ENCODE measurements at places on chromosomes 7 and 10. TPM values are rescaled to one million over a fixed set of nuclear protein-coding genes. Genes with fewer than 3 reads are reported as not detected.
A peak's percentile ranks its signal among the peaks of the same experiment; 100 is the strongest.

DNA sequence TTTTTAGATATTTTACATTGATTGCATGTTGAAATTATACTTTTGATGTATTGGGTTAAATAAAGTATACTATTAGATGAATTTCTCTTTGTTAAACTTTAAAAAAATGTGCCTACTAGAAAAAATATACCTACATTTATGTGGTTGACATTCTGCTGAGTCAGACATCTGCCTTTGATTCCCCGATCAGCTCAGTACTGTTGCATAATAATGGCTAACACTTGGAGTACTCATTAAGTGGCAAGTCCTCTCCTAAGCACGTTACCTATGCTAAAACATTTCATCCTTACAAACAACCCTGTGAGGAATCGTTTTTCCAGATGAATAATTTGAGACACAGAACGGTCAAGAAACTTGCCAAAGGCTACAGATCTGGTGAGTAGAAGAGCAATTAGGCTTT is 14.0 kb upstream of the SEM1 start:
- DNase-seq = no peak

- DNase-seq = no peak
Measured at GRCh38 chr10:59611048-59611447, 98.6 kb downstream of the SLC16A9 start.

DNA sequence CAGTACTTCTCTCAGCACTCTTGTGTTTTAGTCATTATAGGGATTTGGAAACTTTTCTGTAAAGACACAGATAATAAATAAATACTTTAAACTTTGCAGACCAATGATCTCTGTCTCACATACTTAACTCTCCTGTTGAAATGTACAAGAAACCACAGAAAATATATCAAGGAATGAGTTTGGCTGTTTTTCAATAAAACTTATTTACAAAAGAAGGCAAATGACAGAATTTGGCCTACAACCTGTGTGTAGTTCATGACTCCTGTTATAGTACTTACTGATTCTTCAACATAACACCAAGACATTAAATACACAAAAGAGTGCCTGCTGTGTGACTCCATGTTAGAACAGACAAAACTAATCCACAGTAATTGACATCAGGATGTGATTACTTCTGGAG is 510.0 kb upstream of the PHF14 start:
- no peak for DNase-seq

DNA sequence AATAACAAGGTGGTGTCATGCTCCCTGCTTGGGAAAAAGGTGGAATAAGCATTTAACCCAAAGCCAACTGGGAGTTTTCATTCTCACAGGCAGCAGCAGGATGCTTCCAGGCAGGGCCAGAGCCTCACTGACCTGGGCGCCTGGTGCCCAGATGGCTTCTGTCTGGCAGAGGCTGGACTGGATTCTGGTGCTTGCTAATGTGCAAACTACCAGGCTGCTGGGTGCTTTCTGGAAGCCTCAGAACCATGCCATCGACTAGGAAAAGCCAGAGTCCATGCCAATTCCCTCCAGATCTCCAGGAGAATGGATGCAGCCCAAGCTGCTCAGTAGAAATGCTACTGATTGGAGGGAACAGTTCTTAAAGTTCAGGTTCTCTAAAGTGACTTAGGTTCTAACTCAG is 36.2 kb downstream of the VIPR2 start:
- DNase-seq = no peak

GRCh38 chr10:18261063-18261610 is 120.9 kb downstream of the CACNB2 start:
- no peak for DNase-seq

GRCh38 chr7:22726907-22727713 is at the start of gene IL6:
IL6 (plus strand) TSS chr7:22727200; CDS start chr7:22727263, 63 bp downstream.
- peak; percentile 75 for DNase-seq

GRCh38 chr10:72834183-72834825 is 59.2 kb upstream of the OIT3 start:
- peak; percentile 52 for DNase-seq

GRCh38 chr7:47625861-47626715 is 44.2 kb upstream of the TNS3 start:
- DNase-seq = no peak

DNA sequence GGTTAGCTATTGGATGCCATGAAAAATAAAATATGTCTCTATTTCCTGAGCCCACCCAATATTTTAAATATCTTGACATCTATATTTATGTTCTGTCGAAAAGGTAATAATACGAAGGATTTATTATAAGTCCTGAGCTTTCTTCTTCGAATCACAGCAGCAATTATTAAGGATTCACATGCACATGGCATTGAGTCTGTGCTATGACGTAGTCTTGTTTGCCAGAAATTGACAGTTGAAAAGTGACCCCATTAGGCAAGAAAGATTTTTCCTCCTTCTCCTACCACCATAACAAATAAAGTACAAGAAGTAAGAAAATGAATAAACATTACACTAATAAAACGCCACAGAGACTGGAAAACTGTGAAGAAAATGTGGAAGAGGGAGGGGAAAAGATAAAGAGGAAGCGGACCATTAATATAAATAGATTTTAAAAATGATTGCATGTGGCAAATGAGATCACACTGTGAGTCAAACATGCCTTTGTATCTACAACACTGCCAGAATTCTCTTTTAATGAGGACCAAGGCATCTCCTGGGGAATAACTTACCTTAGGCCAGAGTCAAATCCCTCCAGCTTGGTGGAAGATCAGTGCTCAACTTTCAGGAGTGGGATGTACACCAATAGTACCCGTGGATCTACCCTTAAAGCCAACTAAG is 21.6 kb downstream of the FZD1 start:
- no peak for DNase-seq

GRCh38 chr7:107982918-107983389 is 20.0 kb downstream of the LAMB1 start:
- no peak for DNase-seq

- DNase-seq = peak; percentile 27
Measured at GRCh38 chr7:34133983-34134782, 228.8 kb downstream of the BMPER start.

DNA sequence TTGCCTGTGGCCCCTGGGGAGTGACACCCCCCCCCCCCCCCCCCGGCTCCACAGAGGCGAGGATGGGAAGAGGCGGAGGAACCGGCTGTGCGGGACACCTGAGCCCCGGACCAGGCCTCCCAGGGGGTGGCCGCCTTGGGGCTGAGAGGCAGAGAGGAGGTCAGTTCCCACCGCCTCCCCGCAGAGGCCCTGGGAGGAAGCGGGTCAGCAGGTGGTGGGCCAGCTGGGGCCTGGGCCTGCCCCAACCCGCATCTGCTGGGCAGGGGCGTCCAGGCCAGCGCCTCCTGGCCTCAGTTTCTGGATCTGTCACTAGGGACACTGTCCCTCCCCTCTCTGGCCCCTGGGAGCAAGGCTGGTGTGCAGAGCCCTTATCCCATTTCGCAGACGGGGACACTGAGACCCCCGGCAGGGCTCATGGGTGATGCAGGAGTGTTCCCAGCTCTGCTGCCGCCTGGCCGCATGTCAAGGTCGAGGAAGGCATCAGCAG is 14.6 kb upstream of the LFNG start:
- DNase-seq = no peak

DNA sequence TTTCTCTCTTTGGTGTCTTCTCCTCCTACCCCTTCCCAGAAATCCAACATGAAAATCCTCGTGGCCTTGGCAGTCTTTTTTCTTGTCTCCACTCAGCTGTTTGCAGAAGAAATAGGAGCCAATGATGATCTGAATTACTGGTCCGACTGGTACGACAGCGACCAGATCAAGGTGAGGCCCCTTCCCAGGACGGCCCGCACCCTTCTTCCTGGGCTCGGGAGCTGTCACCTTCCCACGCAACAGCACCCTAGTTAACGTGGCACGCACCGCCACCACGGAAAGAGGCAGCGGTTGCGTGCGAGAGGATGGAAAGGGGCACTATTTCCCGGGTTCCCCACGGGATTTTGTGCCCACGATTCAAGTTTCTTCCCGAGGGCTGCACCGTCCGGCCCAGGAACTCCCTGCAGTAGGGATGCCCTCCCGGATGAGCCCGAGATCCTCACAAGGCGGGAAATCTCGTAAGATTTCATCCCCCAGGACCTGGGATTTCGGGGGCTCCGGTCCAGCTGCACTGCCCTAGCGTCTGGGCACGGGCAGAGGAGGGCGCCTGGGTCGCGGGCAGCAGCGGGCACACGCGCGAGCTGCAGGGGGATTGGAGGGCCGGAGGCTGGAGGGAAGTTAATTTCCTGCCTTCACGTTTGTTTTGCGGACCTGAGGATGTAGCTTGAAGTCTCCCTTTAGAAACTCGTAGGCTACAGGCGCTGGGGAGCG is 834 bp downstream of the TAC1 start:
- no peak for DNase-seq

GRCh38 chr7:157832421-157832820 is 495.6 kb downstream of the DNAJB6 start:
- DNase-seq = no peak

GRCh38 chr7:14446829-14447228 is 455.7 kb downstream of the DGKB start:
- no peak for DNase-seq

DNA sequence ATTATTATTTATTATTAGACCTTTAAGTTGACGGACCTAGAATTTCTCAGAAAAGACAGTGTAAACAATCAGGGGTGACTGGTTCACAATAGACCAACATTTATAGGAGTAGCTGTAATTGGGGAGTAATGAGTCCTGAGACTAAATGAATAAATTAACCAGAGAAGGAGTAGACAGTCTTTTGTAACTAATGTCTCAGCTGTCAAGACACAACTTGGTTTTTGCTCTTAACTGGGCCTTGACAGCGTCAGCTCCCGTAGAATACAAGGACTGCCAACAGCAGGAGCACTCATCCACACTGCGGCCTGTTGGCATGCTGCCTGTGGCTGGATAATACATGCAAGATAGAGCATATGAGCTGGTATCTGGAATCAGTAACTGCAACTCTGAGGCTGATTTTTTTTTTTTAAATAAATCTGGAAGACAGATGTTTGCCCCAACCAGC is 123.9 kb downstream of the CACNA2D1 start:
- no peak for DNase-seq

DNA sequence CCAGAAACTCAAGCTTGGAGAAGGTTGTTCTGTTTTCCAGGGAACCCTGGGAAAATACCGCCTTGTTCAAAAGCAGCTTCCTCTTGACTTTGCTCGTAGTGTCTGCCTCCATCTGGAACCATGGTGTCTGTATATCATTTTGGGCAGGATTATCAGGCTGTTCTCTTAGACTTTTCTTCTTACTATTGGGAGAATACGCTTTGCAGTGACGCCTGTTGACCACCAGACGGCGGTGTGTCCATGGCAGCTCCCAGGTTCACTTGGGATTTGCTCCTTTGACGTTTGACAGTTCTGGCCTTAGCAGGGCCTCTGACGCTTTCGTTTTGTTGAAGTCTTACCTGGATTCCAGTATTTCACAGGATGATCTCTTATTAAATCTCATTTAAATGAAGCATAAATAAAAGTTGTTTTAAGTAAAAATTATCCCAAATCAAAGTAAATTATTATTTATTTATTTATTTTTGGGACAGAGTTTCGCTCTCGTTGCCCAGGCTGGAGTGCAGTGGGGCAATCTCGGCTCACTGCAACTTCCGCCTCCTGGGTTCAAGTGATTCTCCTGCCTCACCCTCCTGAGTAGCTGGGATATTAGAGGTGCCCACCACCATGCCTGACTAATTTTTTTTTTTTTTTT is 41.8 kb upstream of the GJD4 start:
- no peak for DNase-seq

- DNase-seq = no peak
Measured at GRCh38 chr7:55044371-55044717, 25.5 kb downstream of the EGFR start.

- peak; percentile 77 for DNase-seq
Measured at GRCh38 chr7:55369427-55370400, 4.6 kb downstream of the LANCL2 start.

DNA sequence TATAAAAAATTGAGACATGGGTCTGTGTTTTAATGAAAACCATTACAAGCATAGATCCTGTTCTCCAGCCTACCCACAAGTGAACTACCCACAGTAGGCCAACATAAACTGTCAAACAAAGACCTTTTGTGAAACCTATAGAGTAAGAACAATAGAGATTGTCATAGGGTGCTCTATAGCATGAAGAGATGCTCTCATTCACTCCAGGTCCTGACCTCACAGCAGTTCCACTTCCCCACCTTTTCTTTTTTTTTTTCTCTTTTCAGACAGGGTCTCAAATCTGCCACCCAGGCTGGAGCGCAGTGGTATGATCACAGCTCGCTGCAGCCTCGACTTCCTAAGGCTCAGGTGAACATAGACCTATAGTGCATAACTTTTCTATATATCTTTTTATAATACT is 72.3 kb downstream of the CPEB3 start:
- no peak for DNase-seq

DNA sequence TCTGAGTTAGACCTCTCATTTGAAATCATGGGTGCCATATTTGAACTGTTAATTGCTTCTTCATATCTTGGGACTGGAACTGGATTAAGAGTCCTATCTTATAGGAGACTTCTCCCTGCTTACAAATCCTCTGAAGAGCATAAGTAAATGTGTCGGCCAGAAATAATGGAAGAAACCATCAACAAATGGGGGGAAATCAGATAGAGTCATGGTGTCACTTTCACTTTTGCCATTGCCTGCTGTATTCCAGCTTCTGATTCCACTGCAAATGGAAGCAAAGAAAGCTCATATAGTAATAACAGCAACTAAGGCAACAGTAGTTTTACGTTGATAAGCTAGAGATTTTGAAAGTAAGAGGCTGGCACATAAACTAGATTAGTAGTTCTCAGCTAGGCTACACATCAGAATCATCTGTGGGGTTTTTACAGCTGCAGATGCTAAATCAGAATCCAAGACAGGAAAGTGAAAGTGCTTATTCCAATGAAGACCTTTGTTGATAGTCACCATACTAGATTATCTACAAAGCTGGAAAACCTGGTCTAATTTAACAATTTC is 12.3 kb upstream of the CRPPA start:
- DNase-seq = no peak

DNA sequence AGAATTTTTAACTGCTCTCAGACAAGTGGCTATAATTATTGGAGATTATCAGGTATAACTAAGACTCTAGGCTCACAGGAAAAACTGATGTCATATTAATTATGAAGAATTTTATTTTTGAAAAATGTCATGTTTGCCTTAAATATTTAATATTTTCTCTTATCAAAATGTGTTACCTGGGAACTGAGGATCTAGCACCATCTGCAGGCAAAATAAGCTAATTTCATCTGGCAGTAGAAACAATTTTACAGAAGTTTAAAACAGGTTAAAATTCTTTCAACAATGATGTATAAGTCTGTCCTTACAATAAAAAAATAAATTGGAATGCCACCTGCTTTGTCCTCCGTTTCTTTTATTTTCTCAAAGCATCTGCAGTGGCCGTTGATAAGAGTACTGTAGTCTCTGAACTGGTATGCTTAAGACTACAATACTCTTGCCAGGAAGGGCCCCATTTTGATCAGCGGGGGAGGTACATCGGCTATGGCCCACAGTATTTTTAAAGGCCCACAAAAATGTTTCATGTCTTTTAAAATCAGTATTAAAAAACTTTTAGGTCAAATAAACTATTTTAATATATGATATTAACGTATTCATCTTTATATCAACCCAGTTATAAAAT is 81.3 kb downstream of the VWDE start:
- DNase-seq = peak; percentile 12

- DNase-seq = no peak
Measured at GRCh38 chr7:125444864-125445263, 515.2 kb upstream of the POT1 start.

The HNRNPH3 gene
- 47.5 TPM for total RNA-seq
